ENCODE measurements at places on chromosomes 7 and 10.

DNA sequence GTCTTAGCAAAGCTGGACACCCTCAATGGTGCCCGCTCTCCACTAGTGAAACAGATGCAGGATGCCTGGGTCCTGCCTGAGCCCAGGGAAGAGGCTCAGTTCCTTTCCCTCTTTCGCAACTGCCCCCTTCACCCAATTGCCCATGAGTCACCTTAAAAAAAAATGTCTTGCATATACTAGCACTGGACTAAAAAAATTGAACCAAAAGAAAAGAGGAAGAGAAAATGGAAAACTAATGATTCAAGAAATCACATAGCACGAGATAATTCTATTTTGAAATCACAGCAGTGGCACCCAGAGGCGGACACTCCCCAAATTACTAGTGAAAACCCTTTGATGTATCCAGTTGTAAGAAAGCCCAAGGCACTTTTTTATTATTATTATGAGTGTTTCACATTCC is 972.5 kb downstream of the LRMDA start:
- no peak for DNase-seq

- DNase-seq = no peak
These were observed 2.6 kb downstream of the LUC7L2 start for GRCh38 chr7:139362302-139362701.

DNA sequence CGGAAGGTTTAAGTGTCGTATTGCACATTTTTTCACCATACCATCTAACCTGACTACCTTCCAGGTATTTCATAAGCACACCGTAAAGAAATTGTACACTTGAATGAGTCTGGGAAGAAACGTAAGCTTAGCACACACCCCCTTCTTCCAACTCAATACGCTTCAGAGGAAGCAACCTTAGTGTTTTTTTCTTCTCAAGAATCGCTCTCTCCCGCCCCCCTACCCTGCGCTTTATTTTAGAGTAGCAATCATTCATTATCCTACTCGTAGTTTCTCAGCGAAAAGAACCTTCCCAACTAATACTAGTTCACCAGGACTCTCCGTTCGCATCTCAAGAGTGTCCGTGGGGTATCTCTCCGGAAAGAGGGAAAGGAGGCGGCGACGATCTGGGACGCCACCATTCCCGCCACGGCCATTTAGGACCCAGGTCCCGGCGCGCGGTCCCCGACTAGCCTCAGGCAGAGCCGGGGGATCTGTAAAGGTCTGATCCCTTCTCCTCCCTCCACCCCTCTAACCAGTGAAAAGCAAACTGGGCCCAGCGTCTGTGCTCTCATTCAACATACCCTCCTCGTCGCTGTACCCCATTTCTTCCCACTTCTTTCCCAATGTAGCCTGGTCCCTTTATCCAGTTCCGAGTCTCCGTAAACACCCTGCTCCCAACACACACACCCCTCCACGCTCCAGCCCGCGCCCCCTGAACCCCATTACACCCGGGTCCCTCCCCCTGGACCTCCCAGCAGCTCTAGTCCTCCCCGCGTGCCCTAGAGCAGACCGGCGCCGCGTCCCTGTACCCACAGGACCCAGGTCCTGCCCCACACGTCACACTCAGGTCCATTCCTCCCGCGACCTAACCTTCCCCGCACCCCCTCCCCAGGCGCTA is 16.0 kb downstream of the MYOZ1 start:
- peak; percentile 73 for DNase-seq

DNA sequence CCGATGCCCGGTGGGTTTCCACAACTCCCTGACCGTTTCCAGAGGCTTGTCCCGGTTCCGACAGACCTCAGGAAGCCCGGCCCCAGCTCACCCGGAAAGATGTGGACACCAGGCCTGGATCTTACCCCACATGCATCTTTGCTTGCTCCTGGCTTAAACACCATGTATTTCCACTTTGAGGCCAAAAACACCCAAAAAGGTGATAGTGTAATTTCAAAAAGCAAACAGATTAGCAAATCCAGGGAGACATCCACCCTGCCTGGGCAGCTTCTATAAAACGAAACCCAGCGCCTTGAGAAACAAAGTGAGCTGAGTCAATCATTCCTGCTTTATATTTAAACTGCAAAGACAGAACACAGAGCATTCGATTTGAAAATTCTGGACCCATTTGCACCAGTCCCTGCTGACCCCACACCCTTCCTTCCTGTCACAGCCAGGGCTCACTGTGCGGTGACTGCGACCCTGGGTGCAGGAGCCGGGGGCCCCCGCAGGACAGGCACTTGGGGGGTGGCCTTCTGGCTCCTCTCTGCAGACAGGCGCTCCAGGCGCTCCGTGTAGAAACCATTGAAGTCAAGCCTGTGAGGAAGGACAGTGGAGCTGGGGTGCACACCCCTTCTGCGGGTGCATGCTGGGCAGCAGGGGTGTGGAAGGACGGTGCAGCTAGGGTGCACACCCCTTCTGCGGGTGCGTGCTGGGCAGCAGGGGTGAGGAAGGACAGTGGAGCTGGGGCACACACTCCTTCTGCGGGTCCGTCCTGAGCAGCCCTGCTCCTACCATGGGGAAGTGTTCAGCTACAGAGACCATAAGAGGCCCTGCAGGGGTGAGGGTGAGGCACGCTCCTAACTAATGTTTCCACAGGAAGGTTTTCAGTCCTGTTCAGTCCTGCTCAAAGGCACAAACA is 2.9 kb upstream of the ADAM8 start:
- DNase-seq = no peak

- DNase-seq = no peak
These were observed 19.8 kb downstream of the YKT6 start for GRCh38 chr7:44220358-44221112.

DNA sequence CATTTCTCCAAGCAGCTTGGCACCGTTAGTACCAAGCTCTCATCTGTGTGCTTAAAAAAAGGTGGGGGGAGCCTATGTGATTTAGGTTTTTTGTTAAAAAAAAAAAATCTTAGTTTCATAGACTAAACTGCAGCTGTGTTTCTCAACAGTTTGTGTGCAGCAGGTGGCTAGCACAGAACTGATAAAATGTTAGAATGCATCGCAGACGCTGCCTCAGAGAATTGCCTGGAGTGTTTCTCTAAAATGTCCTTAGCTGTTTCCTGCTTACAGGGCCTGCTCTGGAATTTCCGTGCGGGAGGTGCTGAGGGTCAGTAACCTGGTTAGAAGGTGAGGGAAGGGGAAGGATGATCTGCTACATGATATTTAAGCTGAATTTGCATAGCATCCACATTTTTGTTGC is 268.9 kb downstream of the PLXDC2 start:
- no peak for DNase-seq

DNA sequence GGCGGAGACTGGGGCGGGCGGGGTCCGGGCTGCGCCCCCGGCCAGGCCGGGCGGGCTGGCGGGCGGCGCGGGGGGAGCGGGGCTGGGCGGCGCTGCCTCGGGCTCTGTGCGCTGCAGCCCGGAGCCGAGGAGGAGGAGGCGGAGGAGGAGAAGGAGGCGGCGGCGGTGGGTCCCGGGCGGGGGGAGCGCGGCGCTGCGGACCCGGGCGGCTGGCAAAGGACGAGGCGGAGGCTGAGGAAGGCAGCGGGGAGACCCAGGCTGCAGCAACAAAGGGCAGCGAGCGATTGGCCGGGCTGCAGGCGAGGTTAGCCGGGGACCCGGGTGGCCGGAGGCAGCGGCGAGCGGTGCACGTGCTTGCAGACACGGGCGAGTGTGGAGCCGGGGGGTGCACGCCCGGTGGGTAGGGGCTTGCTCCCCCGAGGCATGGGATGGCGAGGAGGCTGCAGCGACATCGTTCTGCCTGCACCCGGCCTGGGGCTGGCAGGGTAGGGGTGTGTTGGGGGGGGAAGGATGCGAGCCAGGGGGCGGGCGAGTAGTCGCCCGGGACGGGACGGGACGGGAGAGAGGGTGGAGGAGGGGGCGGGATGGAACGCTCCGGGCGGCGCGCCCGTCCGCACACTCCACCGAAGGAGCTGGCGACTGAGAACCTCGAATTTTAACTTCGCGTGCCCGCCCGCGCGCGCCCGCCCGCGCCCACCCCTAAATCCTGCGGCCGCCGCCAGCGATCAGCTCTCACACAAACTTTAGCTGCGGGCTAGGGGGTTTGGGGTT is 844 bp upstream of the KAT6B start:
- peak; percentile 85 for DNase-seq

DNA sequence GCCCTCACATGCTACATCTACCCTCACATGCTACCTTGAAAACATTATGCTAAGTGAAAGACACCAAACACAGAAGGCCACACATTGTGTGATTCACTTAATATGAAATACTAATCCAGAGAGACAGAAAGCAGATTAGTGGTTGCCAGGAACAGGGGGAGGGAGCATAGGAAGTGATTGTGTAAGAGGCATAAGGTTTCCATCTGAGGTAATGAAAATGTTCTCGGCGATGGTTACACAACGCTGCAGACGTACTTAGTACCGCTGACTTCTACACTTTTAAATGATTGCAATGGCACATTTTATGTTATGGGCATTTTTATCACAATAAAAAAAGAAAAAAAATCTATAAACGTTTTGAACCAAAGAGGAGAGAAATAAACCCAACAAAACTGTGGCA is 742.3 kb downstream of the TYW1 start:
- DNase-seq = no peak

- DNase-seq = no peak
These were observed 43.0 kb downstream of the UNCX start for GRCh38 chr7:1275451-1276381.

DNA sequence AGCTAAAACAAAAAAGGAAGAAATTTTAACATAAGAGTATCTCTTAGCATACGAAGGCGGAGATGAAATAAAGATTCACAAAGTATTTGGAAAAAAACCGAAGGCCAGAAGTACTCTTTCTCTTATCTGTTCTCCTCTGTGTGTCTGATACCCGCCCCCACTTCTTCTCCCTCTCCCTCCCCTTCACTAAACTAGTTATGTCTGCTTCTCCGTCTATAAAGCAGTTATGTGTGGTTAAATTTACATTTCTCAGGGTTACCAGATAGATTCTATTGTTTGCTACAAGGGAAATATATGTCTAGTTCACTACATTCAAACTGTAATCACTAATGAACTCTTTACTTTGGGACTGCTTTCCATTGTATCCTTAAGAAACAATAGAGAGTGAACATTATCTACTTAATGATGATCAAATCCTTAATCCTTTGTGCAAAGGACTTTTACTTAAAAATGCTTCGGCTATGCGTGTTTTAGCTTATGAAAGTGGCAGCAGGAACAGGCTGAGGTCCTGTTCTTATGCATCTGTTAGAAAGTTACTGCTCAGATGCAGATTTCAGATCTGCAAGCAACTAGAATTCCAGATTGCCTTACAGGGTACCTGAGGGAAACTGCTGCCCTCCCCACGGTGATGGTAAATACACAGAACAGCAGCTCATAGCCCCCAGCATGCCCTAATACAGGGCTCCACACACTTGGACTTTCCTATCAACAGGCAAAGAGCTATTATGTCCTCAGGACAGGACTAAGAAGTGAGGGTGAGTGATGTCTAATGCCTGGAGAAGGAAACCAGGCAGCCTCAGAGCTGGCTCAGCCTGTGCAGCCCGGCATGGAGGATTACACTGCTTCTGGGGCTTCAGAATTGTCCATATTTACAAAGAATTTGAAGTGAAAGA is 273.3 kb downstream of the FZD1 start:
- no peak for DNase-seq

DNA sequence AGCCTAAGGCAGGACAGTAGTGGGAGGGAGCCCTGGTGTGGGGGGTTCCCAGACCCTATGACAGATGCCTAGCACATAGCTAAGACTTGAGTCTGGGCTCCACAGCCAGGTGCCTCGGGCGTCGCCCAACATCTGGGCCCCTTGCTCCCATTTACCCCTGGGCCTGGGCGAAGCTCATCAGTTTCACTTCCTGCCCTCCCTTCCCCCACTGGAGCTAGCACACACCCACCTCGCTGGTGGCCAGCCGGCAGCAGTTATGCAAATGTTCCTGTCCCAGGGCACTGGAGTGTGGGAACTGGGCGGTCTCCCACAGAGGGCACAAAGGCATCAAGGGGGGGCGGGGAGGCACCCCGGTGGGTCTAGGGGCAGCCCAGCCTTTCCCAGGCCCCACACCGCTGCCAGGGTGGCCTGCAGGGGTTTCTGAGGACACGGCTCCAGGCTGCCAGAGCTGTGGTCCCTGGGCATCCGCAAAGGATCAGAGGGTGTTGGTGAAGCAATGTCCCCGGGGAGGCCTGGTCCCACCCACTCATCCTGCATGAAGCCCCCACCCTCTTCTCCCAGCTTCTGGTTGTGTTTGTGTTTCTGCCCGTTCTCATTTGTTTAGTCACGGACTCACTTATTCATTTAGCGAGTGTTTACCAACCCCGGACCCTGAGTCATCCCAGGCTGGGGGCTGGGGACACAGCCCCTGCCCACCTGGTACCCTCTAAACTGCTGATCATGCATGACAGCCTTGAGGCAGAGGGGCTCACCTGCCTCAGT is 20.4 kb downstream of the SH2B2 start:
- no peak for DNase-seq

DNA sequence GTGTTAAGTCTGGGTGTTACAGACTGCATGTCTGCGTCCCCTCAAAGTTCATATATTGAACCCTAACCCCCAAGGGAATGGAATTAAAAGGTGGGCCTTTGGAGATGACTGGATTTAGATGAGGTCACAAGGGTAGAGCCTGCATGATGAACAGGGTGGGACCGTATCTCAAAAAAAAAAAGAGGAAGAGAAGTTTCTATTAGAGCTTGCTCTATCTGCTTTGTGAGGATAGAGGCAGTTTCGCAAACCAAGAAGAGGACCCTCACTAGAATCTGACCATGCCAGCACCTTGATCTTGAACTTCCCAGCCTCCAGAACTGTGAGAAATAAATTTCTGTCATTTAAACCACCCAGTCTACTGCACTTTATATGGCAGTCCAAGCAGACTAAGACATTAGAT is 1.4 kb downstream of the KIN start:
- no peak for DNase-seq

DNA sequence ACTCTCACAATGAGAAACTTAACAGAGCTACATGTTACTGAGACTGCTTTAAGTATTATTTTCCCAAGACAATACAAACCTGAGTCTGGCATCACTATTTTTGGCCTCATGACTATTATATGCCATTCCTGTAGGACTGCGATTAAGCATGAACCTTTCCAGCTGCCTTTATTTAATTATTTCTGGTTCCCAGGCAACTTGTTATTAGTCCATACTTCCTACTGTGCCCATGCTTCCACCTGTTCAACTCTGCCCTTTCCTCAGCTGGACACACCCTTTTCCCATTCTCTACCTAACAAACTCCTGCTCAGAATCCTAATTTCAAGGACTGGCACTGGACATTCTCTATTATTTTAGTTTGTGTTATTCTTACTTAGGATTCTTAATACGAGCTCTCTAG is 8.1 kb upstream of the CROT start:
- no peak for DNase-seq
